HFFc6 (cell line): ENCODE measurements at places on chromosomes 12 and 14.

DNA sequence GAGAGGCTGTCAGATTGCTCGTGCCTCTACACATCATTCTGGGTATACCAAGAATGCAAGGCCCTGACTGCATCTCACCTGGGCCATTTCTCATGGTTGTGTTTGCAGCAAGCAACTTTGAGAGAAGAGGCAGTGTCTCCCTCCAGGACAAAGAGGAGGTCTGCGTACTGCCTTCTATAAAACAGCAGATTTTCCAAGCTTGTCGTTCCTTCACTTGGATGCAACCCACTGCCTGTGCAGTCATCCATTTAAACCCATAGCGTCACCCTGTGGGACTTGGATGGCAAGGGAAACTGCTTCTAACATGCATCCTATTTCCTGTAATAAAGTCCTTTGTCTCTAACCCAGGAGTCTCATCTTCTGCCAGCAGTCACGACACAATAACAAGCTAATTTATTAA lies 1.3 kb downstream of the POMT2 start:
- no peak for DNase-seq

DNA sequence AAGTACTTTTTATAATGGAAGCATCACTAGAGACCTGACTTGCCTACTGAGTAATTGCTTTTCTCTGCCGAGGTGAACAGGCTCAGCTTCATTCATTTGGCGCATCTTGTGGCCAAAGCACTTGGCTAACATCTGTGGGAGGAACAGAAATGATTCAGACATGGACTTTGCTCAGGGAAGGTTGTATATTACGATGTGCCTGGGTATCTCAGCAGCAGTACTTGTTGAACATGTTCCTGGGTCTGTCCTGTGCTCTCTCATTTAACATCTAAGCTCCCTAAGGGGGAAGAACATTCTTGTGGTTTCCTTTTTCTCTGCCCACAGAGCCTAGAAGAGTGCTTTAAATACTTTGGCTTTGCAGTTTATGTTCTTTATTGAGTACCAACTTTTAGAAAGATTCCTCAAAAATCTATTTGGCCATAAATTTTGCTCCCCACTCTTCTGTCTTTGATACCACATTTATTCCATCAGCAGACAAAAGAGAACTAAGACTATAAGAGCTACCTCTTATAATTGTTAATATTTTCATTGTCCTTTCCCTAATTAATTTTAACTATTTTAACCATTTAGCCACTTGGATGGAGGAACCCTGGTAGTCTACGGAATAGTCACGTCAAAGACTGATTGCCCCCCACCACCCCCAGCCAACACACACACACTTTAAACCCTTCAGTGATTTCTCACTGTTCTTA lies 101.2 kb upstream of the EGLN3 start:
- DNase-seq = no peak

DNA sequence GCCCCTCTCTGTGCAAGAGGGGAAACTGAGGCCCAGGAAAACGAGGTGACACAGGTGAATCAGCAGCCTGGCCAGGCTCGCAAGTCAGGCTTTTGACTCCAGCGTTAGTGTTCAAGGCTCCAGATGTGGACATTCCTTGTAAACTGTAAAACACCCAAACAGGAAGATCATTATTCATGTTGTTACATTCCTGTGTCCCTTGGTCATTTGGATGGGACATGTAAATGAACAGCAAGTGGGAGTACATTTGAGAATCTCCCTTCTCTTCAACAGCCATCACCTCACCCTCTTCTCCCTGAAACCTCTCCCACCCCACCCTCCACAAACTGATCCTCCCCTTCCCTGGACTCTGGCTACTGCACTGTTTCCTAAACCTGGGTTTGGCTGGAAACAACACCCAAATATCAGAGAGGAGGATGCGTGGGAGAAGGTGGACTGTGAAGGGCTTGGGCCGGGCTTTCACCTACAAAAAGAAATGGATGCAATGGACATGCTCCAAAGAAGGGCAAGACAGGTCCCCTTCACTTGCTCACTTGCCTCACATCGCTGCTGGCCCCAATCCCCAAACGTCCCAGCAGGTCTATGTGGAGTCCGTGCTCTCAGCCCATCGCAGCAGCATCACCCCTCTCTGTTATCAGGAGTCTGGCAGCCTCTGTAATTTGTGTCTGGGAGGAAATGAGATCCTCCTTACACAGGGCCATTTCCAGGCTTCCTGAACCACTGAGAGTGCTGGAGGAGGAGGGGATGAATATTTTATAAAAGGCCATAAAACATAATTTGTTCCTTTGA lies 76.7 kb downstream of the GALNT8 start:
- no peak for DNase-seq

- peak; percentile 99 for DNase-seq
Observed at GRCh38 chr14:68140076-68140741, 320.6 kb downstream of the RAD51B start.

- DNase-seq = no peak
Observed at GRCh38 chr14:68678471-68678870, 114.4 kb downstream of the ZFP36L1 start.

DNA sequence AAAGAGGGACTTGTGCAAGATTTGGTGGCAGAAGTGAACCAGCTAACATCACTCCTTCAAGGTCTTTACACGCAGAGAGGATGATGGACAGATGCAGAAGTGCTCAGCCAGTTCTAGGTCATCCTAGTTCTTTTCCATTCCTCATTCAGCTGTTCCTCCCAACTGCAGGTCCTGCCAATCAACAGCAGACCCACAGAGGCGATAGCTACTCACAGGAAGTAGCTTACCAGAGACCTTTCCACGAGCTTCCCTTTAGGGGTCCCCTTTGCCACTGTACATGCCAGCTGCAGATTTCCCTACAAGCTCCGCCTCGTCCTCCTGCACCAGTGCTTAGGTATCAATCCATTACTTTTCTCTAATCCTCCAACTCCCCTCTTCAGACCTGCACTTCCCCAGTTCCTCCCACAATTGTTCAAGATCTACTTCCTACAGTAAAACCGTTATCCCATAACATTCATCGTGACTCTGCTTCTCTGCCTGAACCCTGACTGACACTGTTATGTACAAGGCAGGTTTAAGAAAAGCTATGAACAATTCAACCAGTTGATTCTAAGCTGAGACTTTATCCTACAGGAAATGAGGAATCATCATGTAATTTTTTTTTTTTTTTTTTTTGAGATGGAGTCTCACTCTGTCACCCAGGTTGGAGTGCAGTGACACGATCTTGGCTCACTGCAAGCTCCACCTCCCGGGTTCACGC lies 22.5 kb downstream of the RECQL start:
- no peak for DNase-seq
